CD8-positive, alpha-beta memory T cell (primary cell): ENCODE measurements at places on chromosomes 13 and 19. TPM values are rescaled to one million over a fixed set of nuclear protein-coding genes. Genes with fewer than 3 reads are reported as not detected.

The PALM3 gene
- polyA plus RNA-seq: not detected

The BCKDHA gene
- 52.1 TPM for polyA plus RNA-seq

The SIGLEC8 gene
- not detected for polyA plus RNA-seq

DNA sequence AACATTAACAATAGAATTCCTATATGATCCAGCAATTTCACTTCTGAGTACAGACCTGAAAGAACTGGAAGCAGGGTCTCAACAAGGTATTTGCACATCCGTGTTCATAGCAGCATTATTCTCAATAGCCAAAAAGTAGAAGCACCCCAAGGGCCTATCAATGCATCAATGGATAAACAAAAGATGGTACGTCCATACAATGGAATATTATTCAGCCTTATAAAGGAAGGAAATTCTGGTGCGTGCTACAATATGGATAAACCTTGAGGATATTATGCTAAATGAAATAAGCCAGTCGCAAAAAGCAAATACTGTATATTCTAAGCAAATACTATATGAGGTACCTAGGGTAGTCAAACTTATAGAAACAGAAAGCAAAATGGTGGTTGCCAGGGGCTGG is 30.8 kb upstream of the CEBPA start:
- H3K4me1 ChIP-seq: no peaks in the 10 kb centered on the region
- H3K27ac ChIP-seq: no peak overlapping the region
- no peak for DNase-seq
- H3K4me3 ChIP-seq: no peak overlapping the region

GRCh38 chr13:76607866-76608265 is 278.3 kb downstream of the KCTD12 start:
- no peaks in the 10 kb centered on the region for H3K4me1 ChIP-seq
- no peaks in the 10 kb centered on the region for H3K27me3 ChIP-seq
- no peak overlapping the region for H3K27ac ChIP-seq
- H3K4me3 ChIP-seq: no peak overlapping the region

- H3K4me1 ChIP-seq: peaks cover 3% of the 10 kb centered on the region
- no peak overlapping the region for H3K27ac ChIP-seq
- H3K27me3 ChIP-seq: peaks cover 4% of the 10 kb centered on the region
- no peak overlapping the region for H3K4me3 ChIP-seq
Measured at GRCh38 chr13:112638157-112638750, 50.3 kb upstream of the TUBGCP3 start.

- H3K27me3 ChIP-seq: no peaks in the 10 kb centered on the region
- DNase-seq: no peak
- no peak overlapping the region for H3K4me3 ChIP-seq
- H3K36me3 ChIP-seq: no peaks in the 10 kb centered on the region
- no peak overlapping the region for H3K27ac ChIP-seq
- H3K4me1 ChIP-seq: no peaks in the 10 kb centered on the region
Measured at GRCh38 chr13:34046457-34046856, 228.5 kb downstream of the RFC3 start.

DNA sequence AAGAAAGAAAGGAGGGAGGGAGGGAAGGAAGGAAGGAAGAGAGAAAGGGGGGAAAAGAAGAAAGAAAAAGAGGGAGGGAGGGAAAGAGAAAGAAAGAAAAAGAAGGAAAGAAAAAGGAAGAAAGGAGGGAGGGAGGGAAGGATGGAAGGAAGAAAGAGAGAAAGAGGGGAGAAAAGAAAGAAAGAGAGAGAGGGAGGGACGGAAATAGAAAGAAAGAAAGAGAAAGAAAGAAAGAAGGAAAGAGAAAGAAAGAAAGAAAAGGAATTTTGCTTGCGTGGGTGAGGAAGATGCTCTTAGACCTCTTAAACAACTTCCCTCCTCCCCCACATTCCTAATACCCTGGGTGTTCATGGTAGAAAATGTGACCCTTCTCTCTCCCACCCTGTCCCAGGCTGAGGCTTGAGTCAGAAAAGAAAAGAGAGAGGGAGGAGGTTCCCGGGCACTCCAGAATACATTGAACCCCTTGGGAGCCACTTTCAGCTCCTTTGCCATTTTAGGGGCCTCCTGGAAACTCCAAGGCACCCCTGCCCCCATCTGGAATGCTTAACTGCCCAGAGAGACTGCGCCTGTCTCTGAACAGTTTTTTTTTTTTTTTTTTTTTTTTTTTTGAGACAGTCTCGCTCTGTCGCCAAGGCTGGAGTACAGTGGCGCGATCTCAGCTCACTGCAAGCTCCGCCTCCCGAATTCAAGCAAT is 9.2 kb upstream of the KANK3 start:
- no peaks in the 10 kb centered on the region for H3K27me3 ChIP-seq
- H3K4me1 ChIP-seq: peaks cover 6% of the 10 kb centered on the region
- no peaks in the 10 kb centered on the region for H3K36me3 ChIP-seq

- H3K4me3 ChIP-seq: no peak overlapping the region
- H3K27ac ChIP-seq: no peak overlapping the region
- no peaks in the 10 kb centered on the region for H3K36me3 ChIP-seq
- H3K27me3 ChIP-seq: no peaks in the 10 kb centered on the region
Measured at GRCh38 chr13:21849323-21849722, 178.4 kb downstream of the FGF9 start.

- no peak for DNase-seq
- H3K27me3 ChIP-seq: no peaks in the 10 kb centered on the region
- no peak overlapping the region for H3K4me3 ChIP-seq
- H3K4me1 ChIP-seq: no peaks in the 10 kb centered on the region
- peaks cover 3% of the 10 kb centered on the region for H3K36me3 ChIP-seq
- no peak overlapping the region for H3K27ac ChIP-seq
Measured at GRCh38 chr19:2922987-2923386, 21.8 kb downstream of the ZNF77 start.
